ENCODE measurements at places on chromosomes 4 and X. TPM values are rescaled to one million over a fixed set of nuclear protein-coding genes. Genes with fewer than 3 reads are reported as not detected.

Gene IL15
- polyA plus RNA-seq, result 4.1 TPM

DNA sequence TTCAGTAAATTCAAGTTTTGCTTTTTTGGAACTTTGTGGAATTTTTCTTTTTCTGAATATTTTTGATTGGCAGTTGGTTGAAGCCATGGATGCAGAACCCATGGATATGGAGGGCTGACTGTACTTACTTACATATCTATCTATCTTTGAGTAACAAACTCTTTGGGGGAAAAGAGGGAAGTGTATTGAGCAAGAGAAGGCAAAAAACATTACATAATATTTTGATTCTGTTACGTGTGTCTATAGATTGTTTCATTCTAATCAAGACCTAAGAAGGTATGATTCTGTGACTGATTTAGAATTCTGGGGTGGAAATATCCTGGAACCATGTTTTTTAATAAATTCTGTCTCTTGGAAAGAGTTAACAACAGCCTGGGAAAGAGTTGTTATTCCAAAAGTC, 31.5 kb downstream of the GRSF1 start:
- DNase-seq, result no peak

DNA sequence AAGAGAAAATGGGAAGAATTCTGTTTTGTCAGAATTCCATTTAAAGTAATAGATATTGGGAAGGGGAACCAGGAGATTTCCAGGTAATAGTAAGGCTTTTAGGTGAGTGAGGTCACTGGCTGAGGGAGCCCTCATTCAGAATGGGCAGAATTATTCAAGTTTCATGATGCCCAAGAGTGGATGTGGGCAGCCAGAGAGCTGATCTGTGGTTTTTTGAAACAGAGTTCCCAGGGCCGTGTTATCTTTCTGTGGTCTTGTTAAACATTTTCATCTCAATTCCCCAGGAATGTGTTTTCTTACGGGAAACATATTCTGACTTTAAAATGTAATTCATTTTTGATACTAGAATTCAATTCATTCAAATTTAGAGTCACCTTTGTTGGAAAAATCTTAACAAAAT, 182.0 kb upstream of the AADAT start:
- DNase-seq, result no peak

- no peak for DNase-seq
These were observed 5.7 kb upstream of the AMELX start for GRCh38 chrX:11287505-11287904.

- peak; percentile 12 for DNase-seq
These were observed 63.8 kb downstream of the DLG3 start for GRCh38 chrX:70508296-70508911.

Gene TGIF2LX
- polyA plus RNA-seq, result not detected

Gene IGFBP7
- 44.0 TPM for polyA plus RNA-seq

Gene RP2
- 15.9 TPM for polyA plus RNA-seq

- DNase-seq, result no peak
These were observed 21.0 kb upstream of the PCYT1B start for GRCh38 chrX:24668111-24668510.

Gene SOX3
- polyA plus RNA-seq, result not detected

Gene GSPT2
- 12.9 TPM for polyA plus RNA-seq

- no peak for DNase-seq
These were observed 11.5 kb downstream of the RAB9A start for GRCh38 chrX:13700380-13700779.

- DNase-seq, result no peak
These were observed 29.3 kb upstream of the CFAP299 start for GRCh38 chr4:80306260-80306659.

DNA sequence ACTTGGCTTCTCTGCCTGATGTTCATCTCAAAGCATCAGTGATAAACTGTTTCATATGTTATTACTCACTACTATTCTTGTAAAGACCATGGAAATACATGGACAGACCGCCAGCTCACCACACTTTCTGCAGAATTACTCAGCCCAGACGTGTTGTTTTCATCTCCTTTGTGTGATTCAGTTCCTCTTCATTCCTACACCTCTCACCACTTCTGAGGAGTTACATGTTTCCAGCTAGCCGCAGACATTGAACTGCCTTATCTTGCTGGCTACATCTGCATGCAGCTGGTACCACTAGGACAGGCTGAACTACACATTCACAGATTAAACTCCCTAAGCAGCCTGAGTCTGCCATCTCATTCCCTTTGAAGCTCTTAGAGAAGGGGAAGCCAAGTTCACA, 443.2 kb upstream of the FGF16 start:
- no peak for DNase-seq

GRCh38 chr4:168849030-168849675, 160.9 kb downstream of the CBR4 start:
- no peak for DNase-seq

Gene PDZD4
- polyA plus RNA-seq, result 2.5 TPM

Gene SLC39A8
- polyA plus RNA-seq, result 9.5 TPM

Gene UGT2B17
- polyA plus RNA-seq, result 974 TPM

- peak; percentile 56 for DNase-seq
These were observed 12.4 kb upstream of the LONRF3 start for GRCh38 chrX:118961866-118962560.

DNA sequence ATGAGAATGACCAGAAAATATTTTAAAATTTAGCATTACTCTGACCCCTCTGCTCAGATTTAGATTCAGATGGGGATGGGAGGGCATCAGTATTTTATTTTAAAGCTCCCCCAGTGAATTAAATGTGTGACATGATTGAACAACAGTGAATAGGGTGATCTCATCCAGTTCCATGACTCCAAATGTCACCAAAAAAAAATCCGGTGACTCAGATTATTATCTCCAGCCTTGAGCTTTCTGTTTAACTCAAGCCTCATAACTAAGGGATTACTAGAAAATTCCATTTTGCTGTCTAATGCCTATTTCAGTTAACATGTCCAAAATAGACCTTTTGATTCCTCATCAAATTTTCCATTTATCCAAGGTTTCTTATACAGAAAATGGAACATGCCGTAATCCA, 121.8 kb upstream of the TMEM47 start:
- DNase-seq, result no peak

Gene ETDA
- polyA plus RNA-seq, result not detected

- DNase-seq, result no peak
These were observed 20.6 kb upstream of the MAML3 start for GRCh38 chr4:140174543-140174942.

GRCh38 chrX:95953564-95953963, 731.1 kb upstream of the DIAPH2 start:
- DNase-seq, result no peak
